ENCODE measurements at places on chromosomes 13 and 19. TPM values are rescaled to one million over a fixed set of nuclear protein-coding genes. Genes with fewer than 3 reads are reported as not detected.

Gene ZIC2
- not detected for total RNA-seq

Gene LIM2
- not detected for total RNA-seq

Gene KLK12
- not detected for total RNA-seq

Gene ZNF606
- total RNA-seq: 10.2 TPM

Data from esophagus muscularis mucosa (tissue), 4 donors.